HEK293T (cell line): ENCODE measurements at places on chromosomes 2 and 18.

GRCh38 chr2:66733364-66733999, 298.6 kb downstream of the MEIS1 start:
- DNase-seq: no peak

DNA sequence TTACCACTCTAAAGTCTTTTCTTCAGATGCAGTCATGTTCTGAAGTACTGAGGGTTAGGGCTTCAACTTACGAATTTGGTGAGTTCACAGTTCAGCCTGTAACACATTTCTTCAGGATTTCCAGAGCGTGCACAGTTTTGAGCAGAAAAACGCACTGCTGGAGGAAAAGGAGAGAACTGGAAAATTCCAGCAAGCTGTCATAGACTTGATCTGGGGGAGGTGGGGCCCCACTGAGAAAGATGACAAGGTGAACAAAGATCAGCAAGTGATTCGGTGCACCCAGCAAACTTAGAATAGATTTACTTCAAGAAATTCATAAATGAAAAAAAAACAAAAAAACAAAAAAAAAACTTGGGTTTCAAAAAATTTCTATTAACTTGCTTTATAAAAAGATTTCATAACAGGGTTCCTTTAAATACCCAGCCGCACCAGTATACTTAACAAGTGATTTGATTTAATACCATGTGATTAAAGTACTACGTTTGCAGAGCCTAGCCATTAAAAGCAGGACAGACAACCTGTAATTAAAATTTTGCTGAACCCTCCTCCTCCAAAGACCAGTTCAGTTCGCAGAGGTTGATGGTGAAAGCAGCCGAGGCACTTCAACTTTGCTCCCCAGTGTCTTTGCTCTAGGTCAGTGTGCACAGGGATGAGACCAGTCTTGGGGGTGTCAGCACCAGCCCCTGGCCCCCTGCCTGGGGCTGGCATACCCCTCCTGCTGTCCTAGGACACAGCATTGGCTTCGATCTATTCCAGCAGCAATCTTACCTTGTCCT, 30.5 kb downstream of the CTIF start:
- DNase-seq: no peak

- no peak for DNase-seq
Observed at GRCh38 chr2:181152701-181153100, 172.3 kb downstream of the UBE2E3 start.

DNA sequence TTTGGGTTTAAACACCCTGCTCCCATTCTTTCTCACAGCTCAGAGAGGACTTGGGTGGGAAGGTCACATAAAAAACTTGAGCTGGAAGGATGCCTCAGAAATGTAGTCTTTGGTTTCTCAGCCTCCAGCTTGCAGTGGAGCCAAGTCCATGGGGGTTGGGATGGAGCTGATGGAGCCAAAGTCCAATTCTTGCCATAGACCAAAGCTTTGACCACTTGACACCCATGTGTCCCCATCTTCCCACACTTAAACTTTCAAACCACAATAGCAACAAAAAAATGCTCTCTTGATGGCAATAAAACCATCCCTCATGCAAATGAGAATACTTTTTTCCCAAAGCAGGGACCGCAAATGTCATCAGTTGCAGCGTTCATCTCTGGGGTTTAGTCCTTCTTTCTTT, 14.7 kb upstream of the DAW1 start:
- no peak for DNase-seq

- DNase-seq: no peak
Observed at GRCh38 chr2:63580651-63581297, 7.5 kb downstream of the WDPCP start.

- no peak for DNase-seq
Observed at GRCh38 chr2:175804122-175804521, 197.9 kb downstream of the LNPK start.

- peak; percentile 59 for DNase-seq
Observed at GRCh38 chr2:45009928-45010701, 863 bp upstream of the SIX2 start.

DNA sequence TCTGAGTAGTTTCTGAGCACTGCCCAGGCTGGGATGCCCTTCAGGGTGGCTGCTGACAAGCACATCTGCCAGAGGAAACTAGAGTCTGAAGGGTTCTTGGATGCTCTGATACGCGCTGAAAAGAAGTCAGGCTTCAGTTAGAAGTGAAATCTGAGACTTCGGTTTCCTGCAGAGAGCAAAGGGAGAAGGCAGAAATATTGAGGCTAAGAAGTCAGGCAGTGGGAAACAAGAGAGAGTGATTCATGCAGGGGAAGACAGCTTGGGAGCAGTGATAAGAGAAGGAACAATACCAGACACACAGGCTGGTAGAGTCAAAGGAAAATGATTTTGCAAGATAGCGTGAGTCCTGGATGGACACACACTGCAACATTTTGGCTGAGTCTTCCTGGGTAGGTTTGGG, 51.0 kb upstream of the BOD1L2 start:
- DNase-seq: no peak

GRCh38 chr2:62443886-62444285, 62.1 kb downstream of the TMEM17 start:
- no peak for DNase-seq

DNA sequence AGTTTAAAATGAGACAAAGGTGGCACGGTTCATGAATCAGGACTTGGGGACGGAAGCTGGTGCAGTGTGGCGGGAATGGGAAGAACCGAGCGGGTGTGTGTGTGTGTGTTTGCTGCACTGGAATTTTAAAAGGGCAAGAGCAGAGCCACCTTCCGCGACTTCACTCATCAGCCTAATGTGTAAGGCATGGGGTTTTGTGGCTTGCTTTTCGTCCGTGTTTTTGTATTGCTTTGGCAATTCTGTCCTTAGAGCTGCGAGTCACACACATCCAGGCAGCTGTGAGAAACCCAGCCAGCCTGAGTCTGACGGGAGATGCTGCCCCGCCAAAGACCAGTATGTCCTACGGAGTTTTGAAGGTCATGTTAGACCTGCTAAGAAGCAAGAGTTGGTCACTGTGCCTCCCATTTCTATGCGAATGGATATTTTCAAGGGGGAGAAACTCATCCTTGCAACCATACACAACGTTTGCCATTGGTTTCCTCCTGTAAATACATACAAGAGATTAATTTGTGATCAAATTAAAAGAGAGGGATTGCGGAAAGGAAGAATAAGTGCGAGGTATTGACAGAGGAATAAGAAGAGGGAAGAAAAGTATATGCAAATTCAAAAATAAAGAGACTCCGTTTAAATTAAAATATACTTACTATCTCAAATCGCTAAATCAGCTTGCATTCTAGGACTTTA, 665 bp upstream of the CACNB4 start:
- DNase-seq: peak; percentile 30

DNA sequence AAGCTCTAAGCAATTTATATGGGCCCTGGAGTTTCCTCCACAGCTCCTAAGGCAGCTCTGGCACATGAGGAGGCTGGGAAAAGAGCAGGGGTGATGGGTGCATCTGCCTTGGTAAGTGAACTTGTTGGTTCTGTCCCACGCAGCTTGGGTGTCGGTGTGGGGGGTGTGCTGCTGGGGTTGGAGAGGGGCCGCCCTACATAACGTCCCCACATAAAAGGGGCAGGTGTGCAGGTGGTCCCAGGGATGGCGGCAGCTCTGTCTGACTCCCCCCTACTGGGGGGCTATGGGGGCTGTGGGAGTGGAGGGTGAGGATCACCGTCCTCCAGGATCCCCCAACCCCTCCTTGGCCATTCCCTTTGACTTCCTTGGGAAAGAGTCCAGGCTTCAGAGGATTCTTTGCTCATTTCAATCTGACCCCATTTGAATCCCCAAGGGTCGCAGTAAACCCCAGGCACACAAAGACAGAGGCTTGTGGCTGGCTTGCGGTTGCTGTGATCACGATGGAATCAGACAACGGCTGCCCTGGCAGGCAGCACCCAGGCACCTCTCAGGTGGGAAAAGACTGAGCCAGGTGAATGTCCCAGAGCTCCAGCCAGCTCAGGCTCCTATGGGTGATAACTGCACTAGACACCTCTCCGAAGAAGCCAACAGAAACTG, 34.5 kb upstream of the CD8A start:
- DNase-seq: no peak

- no peak for DNase-seq
Observed at GRCh38 chr2:126801473-126801872, 97.2 kb upstream of the TEX51 start.

DNA sequence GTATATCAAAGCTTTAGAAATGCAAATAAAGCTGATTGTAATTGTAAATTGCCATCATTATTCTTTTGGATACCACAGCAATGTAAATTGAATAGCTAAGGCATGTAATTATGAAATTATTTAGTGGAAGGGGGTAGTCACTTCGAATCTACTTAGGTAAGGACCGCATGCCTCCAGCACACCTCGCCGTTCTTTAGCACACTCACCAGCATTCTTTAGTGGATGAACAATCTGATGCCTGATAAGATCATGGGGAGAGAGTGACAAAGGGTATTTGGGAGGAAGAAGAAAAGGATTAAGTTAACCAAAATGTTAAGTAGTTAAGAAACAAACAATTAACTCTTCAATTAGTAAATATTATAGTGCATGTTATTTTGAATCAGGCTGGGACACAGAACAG, 46.4 kb upstream of the DSC1 start:
- no peak for DNase-seq

- no peak for DNase-seq
Observed at GRCh38 chr2:151357359-151357758, at the start of gene TNFAIP6. Gene TNFAIP6 (plus strand): TSS chr2:151357592. CDS start chr2:151357667, 75 bp downstream.

- DNase-seq: no peak
Observed at GRCh38 chr2:226477221-226478108, 322.2 kb downstream of the IRS1 start.

DNA sequence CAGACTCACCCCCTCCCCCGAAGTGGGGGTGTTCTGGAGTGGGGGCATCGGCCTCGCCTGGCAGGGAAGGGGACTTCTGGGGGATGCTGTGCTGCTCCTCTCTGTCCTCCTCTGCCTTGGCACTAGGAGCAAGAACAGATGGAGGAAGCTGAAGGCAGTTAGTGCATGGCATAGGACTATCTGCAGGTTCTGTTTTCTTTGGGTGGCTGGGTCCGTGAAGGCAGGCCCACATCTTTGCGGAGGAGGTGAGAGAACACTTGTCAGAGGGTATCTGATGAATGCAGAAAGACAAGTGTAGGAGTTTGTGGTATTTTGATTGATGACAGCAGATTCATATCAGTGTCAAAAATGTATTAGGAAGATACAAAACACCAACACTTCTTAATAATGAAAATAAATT, 411.4 kb downstream of the TSN start:
- no peak for DNase-seq

GRCh38 chr2:26011609-26011989, 22.3 kb upstream of the RAB10 start:
- DNase-seq: no peak

DNA sequence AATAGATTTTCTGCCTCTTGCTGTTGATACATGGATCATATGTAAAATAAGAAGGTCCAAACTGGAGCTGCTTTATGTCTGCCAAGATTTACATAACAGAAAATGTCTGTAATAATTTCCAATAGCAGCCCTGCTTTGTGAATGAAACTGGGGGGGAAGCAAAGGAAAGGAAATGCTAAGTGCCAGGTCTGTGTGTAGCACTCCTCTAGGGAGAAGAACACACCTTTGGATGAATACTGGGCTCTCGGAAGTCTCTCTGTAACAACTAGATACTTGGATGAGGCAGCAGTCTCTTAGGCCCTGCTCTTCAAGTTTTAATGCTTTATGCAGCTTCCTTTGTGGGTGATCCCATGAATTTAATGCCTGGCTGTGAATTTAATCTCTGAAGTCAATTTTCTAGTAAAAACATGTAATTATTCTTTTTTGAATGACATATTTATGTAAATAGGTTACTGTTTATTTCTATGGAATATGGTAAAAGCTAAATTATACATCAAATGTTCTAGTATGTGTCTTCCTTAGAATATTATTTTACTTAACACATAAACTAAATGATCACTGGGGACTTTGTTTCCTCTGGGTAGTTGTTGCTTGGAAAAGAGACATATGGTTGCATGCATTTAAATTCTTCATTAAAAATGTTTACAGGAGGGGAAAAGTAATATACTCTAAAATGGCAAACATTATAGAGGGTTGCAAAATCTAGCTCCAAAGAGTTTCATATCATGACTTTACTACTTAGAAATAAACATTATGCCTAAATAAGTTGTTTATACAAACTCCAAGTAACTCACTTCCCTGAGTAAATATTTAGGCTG, 336.6 kb upstream of the CWC22 start:
- no peak for DNase-seq

DNA sequence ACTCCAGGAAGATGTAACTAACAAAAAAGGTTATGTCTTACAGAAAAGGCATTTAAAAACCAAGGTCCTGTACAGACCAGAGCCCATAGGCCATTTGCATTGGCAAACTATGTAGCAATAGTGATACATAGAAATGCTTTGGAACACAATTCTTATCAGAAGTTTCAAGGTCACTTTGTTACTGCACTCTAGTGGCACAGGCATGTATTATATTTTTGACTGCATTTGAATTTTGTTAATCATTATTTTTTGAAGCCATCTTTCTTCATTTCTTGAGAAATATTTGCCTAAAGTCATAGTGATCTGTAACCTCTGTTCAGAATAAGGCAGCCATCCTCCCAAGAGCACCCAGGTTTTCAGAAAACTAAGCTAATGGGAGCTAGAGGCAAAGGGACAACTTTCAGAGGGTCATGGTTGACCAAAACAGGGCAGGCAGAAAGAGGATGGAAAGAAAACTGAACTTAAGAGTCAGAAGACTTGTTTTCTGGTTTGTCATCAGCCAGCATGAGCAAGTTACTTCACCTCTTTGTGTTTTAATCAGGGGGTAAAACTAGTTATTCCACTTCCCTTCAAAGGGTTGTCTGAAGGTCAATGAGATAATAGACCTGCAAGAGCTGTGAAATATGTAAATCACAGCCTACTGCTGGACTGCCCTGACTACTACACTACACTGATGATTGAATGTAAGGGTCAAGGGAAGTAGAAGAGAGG, 41.5 kb downstream of the SLC38A11 start:
- no peak for DNase-seq

DNA sequence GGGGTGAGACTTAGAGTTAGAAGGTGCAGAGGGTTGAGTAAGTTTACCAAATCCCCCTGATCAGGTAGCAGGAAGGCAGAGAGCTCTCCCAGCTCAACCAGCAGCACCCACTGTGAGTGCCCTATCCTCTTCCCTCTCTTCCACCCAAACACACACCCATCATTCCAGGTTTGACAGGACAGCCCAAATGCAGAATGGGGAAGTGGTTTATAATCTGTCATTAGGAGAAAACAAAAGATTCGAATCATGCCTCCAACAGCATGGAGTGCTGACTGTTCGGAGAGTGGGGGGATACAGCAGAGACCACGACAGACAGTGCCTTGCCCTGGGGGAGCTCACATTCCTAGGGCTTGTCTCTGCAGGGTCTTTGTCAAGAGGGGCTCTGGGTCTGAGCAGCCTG, 11.7 kb downstream of the CXCR2 start:
- no peak for DNase-seq

GRCh38 chr2:49359721-49360406, 205.5 kb upstream of the FSHR start:
- no peak for DNase-seq
